Fibroblast of the conjunctiva (primary cell): ENCODE measurements at places on chromosomes 12 and 14.

GRCh38 chr14:74015963-74016362 is 3.1 kb downstream of the ENTPD5 start:
- no peak for DNase-seq

DNA sequence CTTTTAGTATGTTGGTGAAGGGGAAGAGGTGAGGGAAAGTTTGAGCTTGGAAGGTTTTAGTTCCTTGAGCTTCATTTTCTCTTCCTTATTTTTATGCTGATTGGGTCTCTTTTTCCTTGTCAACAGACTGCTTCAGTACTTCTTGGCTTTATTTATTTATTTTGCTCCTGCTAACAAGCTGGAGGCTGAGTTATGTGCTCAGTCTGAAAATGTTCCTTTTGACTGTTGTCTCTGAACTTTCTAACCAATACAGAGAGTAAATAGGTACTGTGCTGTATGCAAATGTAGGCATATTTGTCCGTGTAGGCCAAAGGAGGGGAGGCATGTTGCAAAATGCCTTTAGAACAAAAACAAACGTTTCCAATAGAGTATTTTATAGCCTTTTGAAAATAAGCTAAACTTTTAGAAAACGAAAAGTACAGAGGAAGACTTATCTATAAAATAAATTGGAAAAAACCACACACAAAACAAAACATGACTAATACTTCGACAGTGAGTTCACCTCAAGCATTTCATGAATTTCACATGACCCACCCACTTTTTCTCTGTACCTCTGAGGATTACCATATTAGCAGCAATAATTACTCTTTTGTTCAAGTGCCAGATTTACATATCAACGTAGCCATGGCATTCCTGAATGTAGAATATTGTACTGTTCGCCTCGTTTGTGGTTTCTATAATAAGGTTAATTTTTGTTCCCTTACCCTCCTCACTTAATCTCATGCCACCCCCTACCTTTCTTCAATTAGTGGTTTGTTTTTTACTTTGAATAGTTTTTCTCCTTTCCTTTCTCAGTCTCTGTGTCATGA is 4.7 kb upstream of the CREBL2 start:
- no peak for DNase-seq

DNA sequence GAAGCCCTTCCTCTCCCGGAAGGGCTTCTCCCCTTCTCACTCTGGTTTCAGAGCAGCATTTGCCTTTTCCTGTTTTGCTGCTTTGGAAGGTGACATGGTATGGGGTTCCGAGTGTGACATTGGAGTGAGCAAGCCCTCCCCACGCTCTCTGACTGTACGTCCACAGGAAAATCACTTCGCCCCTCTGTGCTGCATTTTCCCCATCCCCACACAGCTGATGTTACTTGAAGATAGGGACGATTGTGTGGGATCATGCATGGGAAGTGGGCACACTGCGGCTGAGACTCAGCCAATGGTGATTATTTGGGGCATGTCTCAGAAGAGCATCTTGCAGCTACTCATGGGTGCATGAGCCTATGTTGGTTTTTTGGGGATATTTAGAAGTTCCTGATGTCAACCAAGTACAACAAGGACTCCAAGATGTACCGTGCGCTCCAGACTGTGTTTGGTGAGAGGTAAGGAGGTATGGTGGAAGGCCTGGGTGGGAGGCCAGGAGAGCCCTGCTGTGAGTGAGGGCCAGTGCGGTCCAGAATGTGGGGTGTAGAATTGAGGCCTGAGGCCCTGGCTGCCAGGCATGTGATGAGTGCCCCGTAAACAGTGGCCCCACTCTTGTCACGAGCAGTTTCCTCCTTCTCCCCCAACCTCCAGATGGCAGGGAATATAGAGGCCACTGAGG is 15.1 kb downstream of the CYP46A1 start:
- DNase-seq = no peak

DNA sequence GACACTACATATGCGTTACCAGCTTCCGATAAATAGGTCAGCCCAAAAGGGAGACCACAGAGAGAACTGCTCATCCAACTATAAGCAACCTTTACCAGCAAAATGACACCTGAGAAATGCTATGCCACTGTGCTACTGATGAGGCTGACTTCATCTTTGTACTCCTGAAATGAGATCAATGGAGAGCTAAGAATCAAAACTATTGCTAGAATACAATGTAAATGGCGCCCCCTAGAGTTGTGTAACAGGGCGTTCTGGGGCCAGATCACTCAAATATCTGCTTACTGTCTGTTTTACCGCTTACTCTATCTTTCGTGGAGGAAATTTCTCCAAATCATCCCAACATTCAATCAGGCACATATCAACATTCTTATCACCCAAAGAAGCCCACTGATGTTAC is 4.6 kb downstream of the ZNF384 start:
- DNase-seq = peak; percentile 5

GRCh38 chr12:104736307-104736706 is 221.8 kb downstream of the SLC41A2 start:
- DNase-seq = peak; percentile 85

DNA sequence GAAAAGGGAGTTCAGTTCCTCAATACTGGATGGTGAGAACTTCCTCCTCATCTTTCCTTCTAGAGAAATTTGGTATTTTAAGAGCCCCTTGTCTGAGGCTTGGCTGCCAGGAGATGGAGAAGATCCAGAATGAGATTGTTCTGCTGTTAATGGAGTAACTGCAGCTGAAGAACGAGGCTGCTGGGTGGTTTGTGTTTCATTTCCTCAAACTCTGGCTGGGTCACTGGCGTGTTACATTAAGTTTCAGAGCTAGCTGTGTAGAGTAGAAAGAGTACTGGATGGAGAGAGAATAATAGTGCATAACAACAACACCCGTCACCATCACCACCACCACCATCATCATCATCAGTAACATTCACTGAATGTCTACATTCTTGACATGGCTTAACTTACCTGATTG is 325.0 kb upstream of the TBX3 start:
- DNase-seq = no peak

- DNase-seq = no peak
Observed at GRCh38 chr12:30794591-30795409, 40.0 kb upstream of the CAPRIN2 start.

- DNase-seq = no peak
Observed at GRCh38 chr12:7090222-7090998, 1.8 kb downstream of the C1R start.

DNA sequence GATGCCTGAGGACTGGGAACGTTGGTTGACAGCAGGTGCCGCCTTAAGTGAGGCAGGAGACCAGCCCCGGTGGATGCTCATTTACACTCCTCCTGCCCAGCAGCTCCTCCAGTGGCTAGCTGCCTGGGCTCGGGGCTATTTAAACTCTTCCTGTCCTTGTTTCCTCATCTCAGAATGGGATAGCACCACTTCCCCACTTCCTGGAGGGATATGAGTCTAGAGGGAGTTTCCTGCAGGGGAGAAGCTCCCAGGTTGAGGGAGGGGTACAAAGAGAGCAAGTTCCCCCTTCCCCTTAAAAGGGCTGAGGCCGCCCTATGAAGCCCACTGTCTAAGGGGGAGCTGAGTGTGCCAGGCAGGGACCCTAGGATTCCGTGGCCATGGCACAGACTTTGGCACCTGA is 311.2 kb downstream of the AACS start:
- DNase-seq = no peak

- peak; percentile 72 for DNase-seq
Observed at GRCh38 chr12:48815126-48816110, 2.9 kb upstream of the CACNB3 start.

- DNase-seq = no peak
Observed at GRCh38 chr14:79412822-79413221, 798.5 kb downstream of the DIO2 start.

DNA sequence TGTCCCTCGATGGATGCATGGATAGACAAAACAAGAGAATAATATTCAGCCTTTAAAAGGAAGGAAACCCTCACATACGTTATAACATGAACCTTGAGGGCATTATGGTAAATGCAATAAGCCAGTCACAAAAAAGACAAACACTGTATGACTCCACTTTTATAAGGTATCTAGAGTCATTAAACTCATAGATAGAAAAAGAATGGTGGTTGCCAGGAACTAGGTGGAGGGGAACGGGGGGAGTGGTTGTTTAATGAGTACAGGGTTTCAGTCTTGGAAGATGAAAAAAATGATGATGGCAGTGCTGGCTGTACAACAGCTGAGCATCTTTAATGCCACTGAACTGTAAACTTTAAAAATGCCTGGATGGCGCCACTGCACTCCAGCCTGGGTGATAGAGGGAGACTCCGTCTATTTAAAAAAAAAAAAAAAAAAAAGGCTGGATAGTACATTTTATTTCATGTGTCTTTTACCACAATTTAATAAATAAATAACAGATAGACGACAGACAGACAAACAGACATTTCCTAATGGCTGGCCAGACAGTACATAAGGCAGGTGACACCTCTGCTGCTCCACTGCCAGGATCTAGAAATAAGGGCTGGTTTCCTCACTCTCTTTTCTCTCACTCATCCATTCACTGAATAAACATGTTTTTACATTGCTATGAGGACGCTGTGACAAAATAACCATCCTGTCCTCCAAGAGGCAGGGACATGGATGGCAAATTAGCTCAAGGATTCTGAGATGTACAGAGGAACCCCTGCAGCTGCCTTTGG is 118.8 kb downstream of the FOXN3 start:
- DNase-seq = no peak

- DNase-seq = no peak
Observed at GRCh38 chr14:90299408-90299807, 32.3 kb downstream of the NRDE2 start.

GRCh38 chr12:1533205-1533601 is 61.2 kb downstream of the FBXL14 start:
- peak; percentile 54 for DNase-seq

DNA sequence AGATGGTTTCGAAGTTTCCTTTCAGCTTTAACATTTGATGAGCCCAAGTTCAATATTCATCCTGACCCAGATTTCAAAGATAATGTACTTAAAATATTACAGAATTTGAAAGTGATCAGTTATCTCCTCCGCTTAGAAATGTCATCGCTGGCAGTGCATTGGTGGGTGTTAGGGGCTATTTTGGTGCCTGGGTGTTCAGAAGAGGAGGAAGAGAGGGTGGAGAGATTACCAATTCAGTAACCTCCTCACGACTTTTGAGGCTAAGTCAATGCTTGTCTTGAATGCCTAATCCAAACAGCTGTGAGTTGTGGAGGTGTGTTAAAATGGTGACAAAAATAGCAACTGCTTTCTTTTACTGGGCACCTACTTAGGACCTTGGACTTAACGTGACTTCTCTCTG is 13.8 kb upstream of the DGLUCY start:
- no peak for DNase-seq
